Stimulated activated CD4-positive, alpha-beta T cell treated with anti-CD3 and anti-CD28 coated beads, Interleukin-12 subunit alpha, Interleukin-12 subunit beta, amount 100 ng/mL, for 4 hours (primary cell): ENCODE measurements at places on chromosomes 6 and 20.
A peak's percentile ranks its signal among the peaks of the same experiment; 100 is the strongest.

- DNase-seq = no peak
Observed at GRCh38 chr6:150560004-150560883, 39.4 kb upstream of the PLEKHG1 start.

- no peak for DNase-seq
Observed at GRCh38 chr6:34233867-34234266, 2.8 kb upstream of the HMGA1 start.

DNA sequence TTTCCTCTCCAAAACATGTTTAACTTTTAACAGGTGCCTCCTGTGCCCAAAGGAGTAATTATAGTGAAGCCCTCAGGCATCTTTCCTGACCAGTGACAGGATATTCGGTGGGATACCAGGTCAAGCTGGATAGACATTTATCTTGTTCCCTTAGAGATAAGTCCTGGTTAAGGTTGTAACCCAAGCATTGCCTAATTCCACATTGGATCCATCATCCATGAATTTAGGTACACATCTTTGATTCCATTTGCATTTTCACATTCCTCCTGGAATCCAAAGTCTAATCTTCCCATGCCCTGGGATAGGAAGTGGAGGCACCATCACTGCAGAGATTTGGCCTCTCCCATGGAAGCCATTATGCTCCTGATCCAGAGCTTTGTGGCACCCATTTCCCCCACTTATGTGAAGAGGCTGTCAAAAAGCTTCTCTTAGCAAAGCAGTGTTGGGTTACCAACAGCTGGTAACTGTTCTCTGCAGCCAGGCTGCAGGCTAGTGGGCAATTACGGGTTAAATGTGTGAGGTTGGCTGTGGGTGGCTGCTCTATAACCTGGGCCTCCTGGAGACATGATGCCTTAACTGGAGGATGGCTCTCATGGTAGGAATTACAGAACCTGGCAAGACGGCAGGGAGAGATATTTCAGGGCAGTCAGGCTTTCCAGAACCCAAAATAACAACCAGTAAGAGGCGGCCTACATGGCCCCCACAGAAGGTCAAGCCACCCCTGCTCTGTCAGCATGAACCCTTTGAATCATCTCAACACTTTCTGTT lies 96.9 kb upstream of the VGLL2 start:
- no peak for DNase-seq

DNA sequence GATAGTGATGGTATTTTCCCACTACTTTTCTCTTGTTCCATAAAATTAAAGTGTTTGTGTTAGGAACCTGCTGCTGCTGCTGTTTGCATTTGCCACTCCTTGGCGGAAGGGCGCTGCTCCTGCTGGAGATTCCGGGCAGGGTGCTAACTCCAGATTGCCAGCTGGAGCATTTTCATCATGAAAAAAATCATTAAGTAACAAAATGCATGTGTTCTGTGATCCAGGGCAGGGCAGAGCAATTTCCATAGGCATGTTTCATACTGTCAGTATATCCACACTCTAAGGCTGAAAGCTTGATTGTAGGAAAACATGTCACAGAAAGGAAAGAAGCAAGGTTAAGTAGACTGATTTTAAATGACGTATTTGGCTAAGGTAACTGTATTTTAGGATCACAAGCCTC lies 24.0 kb downstream of the PBOV1 start:
- no peak for DNase-seq

- DNase-seq = no peak
Observed at GRCh38 chr6:139832493-139833305, 458.3 kb upstream of the CITED2 start.

- DNase-seq = no peak
Observed at GRCh38 chr6:99660206-99660605, 53.6 kb downstream of the PRDM13 start.

GRCh38 chr6:135182071-135183001 lies 1.2 kb downstream of the MYB start:
- peak; percentile 48 for DNase-seq

DNA sequence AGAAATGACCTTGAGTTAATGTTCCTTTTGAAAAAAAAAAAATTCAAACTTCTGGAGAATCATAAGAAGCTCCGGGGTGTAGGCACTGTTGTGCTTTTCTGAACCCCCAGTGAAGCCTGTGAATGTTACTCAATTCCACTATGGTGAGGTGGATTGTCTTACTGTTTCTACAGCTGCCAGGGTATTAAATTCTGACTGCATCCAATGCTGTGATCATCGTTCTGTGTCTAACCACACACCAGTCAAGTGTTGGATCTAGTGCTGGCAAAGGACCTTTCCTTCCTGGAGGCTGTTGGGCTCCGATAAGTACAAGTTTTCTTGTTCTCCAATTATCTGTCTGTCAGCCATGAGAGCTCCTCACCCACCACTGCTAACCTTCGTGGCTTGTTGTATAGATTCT lies 162.0 kb upstream of the EPHA7 start:
- no peak for DNase-seq

DNA sequence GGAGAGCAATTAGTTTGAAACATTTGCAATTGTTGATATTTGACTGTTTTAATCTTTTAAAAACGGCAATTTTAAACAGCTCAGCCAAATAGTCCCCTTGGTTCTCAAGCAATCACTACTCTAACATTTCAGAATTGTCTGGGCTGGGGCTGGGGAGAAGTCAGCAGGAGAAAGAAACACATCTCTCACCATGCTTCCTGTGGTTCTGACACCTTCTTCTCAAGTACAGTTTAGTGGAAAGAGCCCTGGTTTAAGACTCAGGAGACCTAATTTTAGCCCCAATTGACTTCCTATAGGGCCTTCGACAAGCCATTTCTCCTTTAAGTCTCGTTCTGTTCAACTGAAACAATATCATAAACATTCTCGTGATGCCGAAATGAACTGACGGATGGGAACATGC lies 168.4 kb upstream of the CDYL start:
- DNase-seq = no peak

- DNase-seq = no peak
Observed at GRCh38 chr6:110853754-110854477, 20.7 kb upstream of the AMD1 start.

- no peak for DNase-seq
Observed at GRCh38 chr20:62364911-62365736, 2.0 kb downstream of the LAMA5 start.
